NCI-H510A (cell line): ENCODE measurements at places on chromosomes 1 and 21.

GRCh38 chr1:40845895-40846294 is 16.3 kb downstream of the CITED4 start:
- no peak for DNase-seq

DNA sequence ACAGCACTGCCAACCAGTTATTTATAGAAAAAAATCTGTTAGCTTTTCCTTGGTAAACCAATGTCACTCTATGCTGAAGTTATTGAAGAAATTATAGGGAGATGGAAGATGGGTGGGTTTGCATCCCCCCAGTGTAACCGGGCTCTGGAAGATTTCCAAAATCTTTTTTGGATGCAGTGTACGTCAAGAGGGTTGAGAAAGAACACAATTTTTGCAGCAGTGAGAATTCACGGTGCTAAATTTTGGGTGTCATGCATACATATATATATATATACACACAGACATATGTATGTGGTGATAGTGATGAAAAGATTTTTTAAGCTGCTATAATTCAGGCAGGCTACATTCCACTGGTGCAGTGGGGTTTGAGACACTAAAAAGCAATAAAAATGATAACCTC is 91.4 kb upstream of the MAGI3 start:
- no peak for DNase-seq

- DNase-seq: no peak
Measured at GRCh38 chr1:107229711-107230110, 88.9 kb downstream of the NTNG1 start.

GRCh38 chr1:111563619-111564018 is 56.0 kb upstream of the RAP1A start:
- no peak for DNase-seq

- no peak for DNase-seq
Measured at GRCh38 chr1:234559902-234560676, 49.9 kb downstream of the IRF2BP2 start.

DNA sequence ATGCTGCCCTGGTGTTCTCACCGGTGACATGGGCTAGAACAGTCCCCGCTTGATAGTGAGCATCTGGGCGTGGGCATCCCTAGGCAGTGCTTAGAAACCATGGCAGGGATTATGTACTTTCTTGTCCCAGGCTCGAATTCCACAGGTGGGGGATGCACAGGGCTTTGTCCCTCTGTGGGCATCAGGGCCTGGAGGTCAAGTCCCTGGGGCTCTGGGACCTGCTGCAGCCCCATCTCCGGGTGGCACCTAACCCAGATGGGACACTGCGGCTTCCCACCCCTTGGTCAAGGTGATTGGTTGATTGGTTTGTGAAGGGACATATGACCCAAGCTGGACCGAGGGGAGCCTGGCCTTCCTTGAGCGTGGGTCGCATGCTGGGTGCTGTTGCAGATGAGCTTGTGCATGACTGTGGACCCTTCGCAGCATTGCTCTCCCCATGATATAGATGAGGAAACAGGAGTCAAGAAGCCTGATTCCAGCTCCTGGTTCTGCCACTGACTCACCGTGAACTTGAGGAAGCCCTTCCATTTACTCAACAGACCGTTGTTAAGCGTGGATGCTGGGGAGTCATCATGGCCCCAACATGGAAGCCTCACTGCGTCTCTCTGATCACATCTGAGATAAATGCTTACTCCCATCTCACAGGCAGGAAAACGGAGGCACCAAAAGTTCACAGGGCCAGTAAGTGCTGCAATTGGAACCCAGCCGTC is 64.0 kb upstream of the RUNX3 start:
- no peak for DNase-seq

DNA sequence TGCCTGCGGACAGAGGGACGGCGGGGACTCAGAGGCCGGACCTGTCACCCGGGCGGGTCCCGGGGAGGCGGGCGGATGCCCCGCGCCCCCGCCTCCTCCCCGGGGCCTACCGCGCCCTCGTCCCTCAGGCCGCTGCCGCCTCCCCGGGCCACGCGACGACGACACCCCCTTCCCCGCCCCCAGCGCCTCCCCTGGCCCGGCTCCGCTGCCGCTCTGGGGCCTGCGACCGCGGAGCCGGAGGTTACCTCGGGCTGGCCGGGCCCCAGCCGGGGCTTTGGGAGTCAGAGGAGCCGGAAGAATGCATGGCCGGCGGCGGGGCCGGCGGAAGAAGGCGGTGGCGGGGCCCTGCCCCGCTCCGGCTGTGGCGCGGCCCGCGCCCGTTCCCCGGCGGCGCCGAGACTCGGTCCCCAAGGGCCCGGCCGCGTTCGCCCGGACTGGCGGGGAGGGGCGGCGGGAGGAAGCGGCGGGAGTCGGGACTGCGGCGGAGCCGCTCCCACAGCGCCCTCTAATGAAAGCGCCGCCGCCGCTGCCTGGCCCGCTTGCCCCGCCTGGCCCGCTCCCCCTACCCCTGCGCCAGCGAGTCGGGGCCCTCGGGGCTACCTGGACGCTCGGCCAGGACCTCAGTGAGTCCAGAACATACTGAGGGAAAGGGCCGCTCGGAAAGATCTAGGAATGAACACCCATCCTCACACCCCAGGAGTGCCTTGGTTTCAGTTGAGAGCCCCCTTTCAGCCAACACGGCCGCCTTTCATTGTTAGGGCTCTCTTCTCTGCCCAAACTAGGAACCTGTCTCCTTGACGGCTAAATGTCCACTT is at the start of gene LPGAT1:
Gene LPGAT1, minus strand, starts transcription at position 436 of the 815 bp plus-strand sequence. CDS start 1,467 bp downstream, outside the sequence.
- DNase-seq: peak; percentile 68
